Stimulated activated CD4-positive, alpha-beta T cell treated with anti-CD3 and anti-CD28 coated beads, TNF-alpha, amount 100 ng/mL, for 24 hours (primary cell): ENCODE measurements at places on chromosomes 6 and 20.

GRCh38 chr6:9437836-9438235 lies 977.0 kb downstream of the TFAP2A start:
- DNase-seq, result no peak

GRCh38 chr6:98833057-98833306 lies 1.4 kb upstream of the POU3F2 start:
- DNase-seq, result no peak

DNA sequence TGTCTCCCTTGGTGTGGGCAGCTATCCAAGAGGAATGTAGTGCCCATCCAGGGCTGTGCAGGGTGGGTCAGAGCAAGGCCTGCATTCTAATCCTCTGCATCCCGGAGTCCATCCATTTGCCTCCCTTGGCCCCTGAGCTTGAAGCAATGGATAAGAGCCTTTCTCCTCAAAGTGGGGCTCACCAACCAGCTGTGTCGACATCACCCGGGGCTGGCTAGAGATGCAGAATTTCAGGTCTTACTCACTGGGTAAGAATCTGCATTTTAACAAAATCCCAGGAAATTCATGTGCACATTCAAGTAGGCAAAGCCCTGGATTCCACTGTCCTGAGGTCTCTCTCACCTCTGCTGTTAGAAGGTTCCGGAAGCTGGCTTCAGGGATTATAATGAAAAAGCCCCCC lies 95.3 kb downstream of the MDGA1 start:
- no peak for DNase-seq

DNA sequence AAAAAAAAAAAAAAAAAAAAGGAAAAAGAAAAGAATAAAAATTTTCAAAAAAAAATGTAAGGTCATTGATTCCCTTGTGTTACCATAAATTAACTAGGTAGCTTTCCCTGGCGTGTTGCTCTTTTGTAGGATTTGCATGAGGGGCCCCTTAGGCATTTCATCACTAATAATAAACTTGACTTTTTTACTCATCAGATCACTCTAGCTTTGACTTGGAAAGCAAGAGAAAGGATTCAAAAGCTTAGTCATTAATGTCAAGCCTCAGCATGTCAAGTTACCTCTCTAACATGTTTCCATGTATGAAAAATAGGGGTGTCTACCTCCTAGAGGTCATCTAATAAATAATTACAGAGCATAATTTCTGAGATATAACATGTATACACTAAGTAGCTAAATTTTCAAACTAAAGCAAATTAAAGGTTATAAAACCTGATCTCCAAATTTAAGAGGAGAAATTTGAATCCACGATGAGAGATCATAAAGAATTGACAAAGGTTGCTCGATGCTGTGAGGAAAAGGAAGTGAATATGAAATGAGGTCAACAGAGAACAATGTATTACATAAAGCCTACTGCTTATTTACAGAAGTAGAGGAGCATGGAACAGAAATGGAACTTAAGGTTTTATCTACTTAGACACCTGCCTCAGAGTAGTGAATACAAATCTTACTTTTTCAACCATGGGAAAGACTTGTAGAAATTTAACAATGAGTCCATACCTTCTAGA lies 86.8 kb downstream of the ARHGAP18 start:
- DNase-seq, result no peak

DNA sequence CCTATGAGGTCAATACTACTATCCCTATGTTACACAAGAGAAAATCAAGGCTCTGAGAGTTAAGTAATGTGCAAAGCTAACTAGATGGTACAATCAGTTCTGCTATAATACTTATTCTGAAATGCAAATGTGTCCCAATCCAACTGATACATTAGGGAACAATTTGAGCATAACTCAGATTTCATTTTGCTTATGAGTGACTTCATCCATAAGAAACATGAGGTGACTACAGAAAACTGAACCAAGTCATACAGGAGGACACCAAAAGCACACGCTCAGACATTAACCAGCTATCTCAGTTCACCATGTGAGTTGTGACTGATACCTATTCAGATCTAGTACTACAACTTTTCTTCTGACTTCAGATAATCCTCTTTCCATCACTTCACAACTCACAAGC lies 179.9 kb upstream of the RUNX2 start:
- DNase-seq, result no peak

DNA sequence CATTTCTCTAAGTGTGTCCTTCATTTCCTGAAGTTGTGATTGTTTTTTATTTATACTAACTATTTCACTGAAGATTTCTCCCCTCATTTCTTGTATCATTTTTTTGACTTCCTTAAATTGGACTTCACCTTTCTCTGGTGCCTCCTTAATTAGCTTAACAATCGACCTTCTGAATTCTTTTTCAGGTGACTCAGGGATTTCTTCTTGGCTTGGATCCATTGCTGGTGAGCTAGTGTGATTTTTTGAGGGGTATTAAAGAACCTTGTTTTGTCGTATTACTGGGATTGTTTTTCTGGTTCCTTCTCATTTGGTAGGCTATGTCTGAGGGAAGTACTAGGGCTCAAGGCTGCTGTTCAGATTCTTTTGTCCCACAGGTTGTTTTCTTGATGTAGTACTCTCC lies 92.8 kb downstream of the ESR1 start:
- no peak for DNase-seq

DNA sequence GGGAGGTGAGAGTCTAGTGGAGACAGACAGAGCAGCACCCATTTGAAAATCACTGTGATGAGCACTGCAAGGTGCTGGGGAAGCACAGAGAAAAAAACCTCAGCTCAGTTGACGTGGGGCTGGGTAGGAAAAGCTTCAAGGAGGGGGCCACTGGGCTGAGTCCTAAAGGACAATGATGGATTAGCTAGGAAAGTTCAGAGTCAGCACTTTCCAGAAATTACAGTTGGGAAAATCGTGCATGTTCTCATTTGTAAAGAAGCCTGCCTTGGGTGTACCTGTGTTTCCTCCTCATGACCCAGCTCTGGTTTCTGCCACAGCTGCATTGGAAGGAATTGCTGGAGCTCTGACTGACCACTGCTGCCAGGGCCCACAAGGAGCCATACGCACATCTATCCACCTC lies 221.3 kb downstream of the FARS2 start:
- DNase-seq, result no peak

DNA sequence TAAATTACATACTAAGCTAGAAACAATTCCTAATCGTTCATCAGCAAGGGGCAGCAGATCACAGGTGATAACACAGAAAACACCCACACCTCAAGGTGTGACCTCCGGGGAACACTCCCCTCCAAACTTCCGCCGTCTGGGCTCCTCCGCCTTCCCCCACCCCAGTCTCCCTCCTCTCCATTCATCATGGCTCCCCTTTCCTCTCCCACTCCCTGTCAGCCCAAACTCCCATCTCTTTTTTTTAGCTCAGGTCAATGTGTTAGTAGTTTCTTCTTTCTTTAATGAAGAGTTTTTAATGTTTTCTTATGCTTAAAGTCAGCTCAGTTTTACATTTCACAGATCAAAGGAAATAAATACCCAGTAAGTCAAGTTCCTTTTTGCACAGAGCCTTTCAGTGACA lies 20.7 kb downstream of the CNKSR3 start:
- DNase-seq, result no peak

- DNase-seq, result no peak
Observed at GRCh38 chr6:99821164-99821563, 172.9 kb downstream of the MCHR2 start.

GRCh38 chr20:10673176-10673841 lies 490 bp downstream of the JAG1 start:
- DNase-seq, result peak; percentile 1

- DNase-seq, result no peak
Observed at GRCh38 chr20:36320261-36320897, 14.2 kb downstream of the DLGAP4 start.

GRCh38 chr20:61819921-61820825 lies 245.5 kb downstream of the TAF4 start:
- no peak for DNase-seq

GRCh38 chr20:39886650-39887190 lies 802.3 kb downstream of the MAFB start:
- no peak for DNase-seq

- DNase-seq, result no peak
Observed at GRCh38 chr6:126051791-126052190, 65.5 kb downstream of the TRMT11 start.

- no peak for DNase-seq
Observed at GRCh38 chr6:25536781-25537180, 115.2 kb upstream of the SCGN start.

GRCh38 chr20:16405254-16405653 lies 168.0 kb downstream of the KIF16B start:
- DNase-seq, result no peak

- no peak for DNase-seq
Observed at GRCh38 chr6:111382476-111383294, 100.3 kb downstream of the REV3L start.

GRCh38 chr6:54415517-54415916 lies 107.3 kb downstream of the TINAG start:
- DNase-seq, result no peak

GRCh38 chr6:145627451-145627850 lies 107.9 kb downstream of the EPM2A start:
- DNase-seq, result no peak

DNA sequence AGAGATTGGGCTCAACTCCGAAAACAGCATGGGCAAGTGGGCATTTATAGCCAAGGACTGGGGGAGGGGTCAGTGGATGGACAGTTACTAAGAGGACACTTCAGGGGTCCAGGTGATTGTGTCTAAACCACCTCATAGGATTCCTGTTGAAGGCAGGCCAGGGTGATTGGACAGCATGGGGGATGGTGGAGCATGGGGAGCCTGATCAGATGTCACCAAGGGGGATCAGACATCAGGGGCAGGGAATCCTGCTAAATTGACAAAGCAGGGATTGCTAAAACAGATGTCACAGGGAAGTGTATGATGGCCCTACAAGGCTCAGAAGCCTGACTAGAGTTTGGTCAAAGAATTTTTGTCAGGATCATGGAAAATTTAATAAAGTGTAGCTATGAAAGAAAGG lies 2.4 kb upstream of the PYGB start:
- no peak for DNase-seq

DNA sequence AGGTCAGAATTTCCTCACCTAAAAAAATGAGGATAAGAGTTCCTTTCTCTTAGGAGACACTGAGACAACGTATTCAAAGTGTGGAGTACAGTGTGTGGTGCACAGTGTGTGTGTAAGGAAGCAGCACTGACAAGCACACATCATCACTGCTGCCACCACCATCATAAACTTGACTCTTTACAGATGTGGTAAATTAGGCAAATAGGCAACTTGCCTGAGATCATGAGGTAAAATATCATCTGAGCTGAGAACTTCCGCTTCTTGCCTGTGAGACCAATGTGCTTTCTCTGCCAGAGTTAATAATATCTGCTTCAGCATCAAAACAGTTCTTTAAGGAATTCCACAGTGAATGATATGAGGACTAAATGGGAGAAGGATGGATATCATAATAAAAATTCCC lies 52.7 kb downstream of the LYRM4 start:
- no peak for DNase-seq

- no peak for DNase-seq
Observed at GRCh38 chr6:95519228-95520037, 57.9 kb upstream of the MANEA start.

- DNase-seq, result no peak
Observed at GRCh38 chr6:33613795-33614168, 7.3 kb upstream of the ITPR3 start.

GRCh38 chr6:126027601-126028000 lies 41.3 kb downstream of the TRMT11 start:
- no peak for DNase-seq

- no peak for DNase-seq
Observed at GRCh38 chr6:35014786-35015185, 125.7 kb downstream of the ANKS1A start.

GRCh38 chr20:49694450-49695071 lies 19.1 kb downstream of the B4GALT5 start:
- DNase-seq, result no peak

DNA sequence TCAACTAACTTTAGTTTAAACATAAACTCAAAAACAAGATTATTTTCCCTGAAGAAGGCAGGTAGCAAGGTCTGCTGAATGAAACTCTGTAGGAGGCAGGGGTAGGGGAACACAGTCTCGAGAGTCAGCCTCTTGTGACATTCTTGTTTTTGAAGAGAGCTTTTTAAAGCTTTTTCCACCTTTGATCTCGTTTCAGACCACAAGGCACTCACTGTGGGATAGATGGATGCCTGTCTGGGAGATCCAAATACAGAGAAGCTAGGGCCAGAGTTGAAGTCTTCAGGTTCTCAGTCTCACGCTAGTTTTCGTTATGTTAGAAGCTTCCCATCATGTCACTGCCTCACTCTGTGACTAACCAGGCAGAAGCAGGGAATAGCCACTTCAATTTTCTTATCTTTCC lies 14.9 kb downstream of the F13A1 start:
- no peak for DNase-seq

- DNase-seq, result no peak
Observed at GRCh38 chr6:144777249-144777648, 492.1 kb downstream of the UTRN start.

DNA sequence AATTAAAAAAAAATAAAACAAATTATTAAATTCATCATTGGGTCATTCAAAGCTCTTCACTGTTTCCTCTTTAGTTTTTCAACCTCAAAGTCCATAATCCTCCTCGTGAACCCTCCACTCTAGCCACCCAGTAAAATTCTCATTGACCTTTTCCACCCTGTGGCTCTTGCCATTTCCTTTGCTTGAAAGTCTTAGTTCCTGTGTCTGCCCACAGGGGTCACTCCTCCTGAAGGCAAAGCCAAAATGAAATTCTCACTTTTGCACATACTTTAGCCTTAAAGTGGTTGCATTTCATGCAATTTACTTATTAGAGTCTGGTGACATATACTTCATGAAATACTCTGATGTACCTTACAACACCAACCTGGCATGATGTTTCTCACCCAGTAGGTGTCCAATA lies 263.7 kb downstream of the BMP2 start:
- DNase-seq, result no peak

GRCh38 chr6:138507977-138508675 lies 8.8 kb upstream of the NHSL1 start:
- no peak for DNase-seq

DNA sequence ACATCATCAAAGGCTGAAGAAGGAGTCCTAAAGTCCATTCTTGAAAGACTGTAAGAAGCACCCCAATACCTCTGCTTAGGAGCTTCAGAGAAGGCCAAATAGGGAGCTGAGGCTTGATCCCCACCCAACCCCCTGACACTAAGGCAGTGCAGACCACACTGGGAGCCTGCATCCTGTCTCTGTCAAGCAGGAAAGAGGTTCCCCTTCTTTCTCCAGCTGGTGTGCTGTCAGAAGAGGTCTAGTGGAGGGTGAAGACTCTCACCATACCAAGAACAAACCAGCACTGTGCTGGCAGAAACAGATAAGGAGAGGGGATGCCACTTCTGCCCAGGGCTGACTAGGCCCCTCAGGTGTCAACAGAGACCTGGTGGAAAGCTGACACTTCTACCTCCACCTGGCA lies 19.9 kb downstream of the GZF1 start:
- no peak for DNase-seq

GRCh38 chr20:50350510-50351249 lies 159.5 kb upstream of the PTPN1 start:
- DNase-seq, result no peak

DNA sequence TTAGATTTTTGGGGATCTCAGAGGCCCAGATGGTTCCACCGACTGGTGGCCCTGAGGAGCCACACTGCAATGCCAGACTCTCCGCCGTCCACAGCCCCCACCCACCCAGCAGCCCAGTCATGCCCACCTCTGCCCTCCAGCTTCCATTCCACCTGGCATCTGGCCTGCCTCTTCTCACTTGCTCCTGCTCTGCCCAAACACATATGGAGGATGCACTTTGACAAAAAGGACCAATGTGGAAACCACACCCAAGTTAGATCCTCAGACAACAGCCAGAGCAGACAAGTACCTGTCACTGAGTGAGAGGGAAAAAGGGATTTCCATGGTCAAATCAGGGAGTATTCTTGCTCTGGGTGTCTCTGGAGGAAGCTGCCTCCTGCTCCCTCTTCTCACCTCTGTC lies 120.6 kb upstream of the NXT1 start:
- DNase-seq, result no peak
